ENCODE measurements at places on chromosomes 1 and 21.

- no peak for DNase-seq
Measured at GRCh38 chr1:41855713-41856112, 63.0 kb downstream of the HIVEP3 start.

GRCh38 chr21:45304476-45304830 is 16.8 kb upstream of the POFUT2 start:
- peak; percentile 28 for DNase-seq

DNA sequence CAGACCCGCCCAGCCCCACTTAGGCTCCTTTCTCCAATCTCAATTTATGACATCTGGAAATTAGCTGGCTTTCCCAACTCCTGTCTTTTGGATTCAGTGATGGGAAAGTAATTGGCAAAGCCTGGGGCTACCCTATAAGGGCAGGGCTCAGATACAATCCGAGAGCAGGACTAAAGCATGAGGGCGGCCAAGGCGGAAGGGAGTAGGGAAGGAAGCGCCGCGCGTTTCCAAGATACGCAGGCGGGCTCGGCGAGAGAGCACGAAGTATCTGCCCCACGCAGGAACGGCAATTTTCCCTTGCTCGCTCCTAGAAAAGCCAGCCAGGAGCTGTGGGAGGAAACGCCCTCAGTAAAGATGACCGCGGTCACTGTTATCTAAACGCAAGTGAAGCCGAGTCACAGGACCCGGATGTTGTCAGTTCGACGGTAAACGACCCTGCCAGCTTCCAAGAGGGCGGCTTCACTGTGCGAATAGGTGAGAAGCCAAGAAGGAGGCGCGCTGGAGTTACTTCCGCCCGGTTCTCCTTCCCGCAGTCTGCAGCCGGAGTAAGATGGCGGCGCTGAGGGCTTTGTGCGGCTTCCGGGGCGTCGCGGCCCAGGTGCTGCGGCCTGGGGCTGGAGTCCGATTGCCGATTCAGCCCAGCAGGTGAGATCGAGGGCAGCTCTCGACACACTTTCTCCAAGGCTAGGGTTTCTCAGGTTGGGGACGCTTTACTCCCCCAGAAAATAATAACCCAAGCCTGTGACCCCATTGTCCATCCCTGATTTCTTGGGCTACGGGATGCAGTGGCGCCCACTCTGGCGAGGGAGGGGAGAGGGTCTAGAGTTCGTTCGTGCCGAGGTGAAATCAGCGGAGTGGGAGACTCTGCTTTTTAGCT is at the start of gene NDUFS2:
Gene NDUFS2 (plus strand): TSS at position 532 of the 877 bp plus-strand sequence. CDS start 19 bp downstream, at position 551.
- DNase-seq, result peak; percentile 99

DNA sequence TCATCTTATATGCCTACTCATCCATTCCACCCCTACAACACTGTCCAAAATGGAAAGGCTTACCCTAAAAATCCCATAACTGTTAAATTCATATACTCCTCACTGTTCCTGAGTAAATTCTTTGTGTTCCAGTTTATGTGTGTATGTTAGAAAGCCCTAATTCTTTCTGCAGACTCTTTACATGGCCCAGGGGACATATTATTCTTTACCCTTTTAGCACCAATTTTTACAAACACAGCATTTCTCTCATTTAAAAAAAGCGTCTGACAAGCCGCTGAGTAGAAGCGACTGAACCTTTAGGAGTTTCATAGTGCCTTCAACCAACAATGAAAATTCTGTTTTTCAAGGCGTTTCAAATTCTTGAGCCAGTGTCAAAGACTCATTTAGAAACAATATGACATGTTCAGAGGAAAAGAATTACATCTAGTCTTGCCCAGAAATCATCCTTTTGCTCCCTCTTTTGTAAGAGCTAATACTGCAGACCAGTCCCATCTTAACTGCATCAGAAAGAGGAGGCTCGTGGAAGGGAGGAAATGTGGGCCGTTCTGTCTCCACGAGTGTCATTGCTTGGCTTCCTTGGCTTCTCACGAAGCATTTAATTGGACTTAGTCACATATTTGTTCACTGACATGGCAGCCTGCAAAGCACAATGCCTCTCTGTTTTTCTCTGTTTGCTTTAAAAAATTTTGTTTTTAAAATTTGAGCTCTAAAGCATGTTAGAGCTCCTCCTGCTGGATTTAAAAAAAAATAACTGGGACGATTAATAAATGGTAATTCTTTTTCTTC is 21.3 kb upstream of the C1orf105 start:
- DNase-seq, result peak; percentile 87

DNA sequence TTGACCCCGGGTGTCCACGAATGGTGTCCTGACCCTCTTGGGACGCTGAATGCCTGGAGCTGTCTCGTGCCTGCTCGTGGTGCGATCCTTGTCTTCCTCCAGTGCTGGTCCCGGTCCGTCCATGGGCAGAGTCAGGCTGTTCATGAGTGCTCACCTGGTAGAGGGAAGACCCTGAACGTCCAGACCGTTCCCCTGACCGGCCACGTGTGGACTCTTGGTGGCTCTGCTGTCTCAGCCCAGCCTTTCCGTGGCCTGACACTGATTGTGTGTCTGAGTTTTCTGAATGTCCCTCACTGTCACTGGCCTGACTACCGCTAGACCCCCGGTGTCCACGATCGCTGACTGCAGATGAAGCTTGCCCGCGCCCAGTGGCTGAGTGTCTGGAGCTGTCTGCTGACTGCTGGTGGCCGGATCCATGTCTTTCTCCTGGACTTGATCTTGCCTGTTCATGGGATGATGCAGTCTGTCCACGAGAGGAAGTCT is 11.7 kb downstream of the FLG start:
- DNase-seq, result no peak

DNA sequence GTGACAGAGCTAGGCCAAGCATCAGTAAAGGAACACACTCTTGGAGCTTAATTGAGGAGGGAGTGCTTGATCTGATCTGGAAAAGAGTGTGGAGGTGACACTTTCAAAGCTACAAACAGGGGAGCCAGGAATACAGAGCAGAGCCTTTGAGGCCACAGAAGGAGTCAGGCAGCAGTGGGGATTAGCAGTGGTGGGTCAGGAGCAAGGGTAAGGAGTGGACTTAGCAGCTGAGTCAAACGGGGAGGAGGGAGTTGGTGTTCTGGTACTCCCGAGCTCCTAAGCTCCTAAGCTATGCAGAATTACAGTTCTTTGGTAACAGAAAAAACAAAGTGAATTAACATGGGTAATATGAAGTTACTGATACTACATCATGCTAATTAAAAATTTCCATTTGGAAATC is 14.5 kb downstream of the RAB4A start:
- DNase-seq, result no peak

- DNase-seq, result peak; percentile 80
Measured at GRCh38 chr1:164786980-164787833, 228.2 kb downstream of the PBX1 start.

DNA sequence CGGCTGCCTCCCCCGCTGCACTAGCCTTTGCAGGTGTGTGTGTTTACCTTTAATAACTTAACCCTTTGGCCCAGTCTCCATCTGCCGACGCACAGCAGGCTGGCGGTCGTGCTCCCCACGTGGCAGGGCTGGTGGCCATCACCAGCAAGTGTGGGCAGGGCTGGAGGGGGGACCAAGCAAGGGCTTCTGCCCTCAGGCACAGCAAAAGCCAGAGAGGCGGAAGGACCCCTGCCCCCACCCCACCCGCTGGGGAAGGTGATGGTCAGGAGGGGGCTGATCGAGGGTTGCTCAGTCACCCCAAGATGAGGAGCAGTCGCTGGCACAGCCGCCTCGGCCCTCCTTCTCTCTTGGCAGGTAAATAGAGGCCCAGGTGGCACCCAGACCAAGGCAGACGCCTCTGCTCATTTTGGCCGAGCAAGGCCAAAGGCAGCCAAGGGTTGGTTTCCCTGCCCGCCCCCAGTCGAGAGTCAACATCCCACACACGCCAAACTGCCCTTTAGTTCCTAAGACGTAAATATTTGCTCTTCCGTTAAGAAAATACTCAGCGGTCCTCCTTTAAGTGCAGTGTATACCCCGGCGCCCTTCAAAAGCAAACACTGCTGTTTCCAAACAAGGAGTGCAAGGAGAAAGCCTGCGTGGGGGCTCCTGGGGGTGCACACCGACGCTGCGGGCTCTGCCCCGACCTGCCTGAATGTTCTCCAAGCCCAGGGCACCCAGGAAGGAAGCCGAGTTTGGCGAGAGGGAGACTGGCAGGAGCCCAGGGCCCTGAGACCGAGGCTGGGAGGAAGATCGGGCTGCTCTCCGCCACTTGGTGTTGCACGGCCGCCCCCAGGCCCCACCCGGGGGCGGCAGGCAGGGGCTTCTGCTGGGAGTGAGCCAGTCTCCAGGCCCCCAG is 82.7 kb downstream of the SIK1 start:
- no peak for DNase-seq

GRCh38 chr1:43706598-43707189 is 642 bp upstream of the ST3GAL3 start:
- DNase-seq, result no peak

GRCh38 chr21:31915566-31915965 is 42.7 kb downstream of the HUNK start:
- DNase-seq, result no peak

- no peak for DNase-seq
Measured at GRCh38 chr1:48808496-48808895, 31.8 kb upstream of the BEND5 start.

GRCh38 chr1:155729031-155729898 is 40.4 kb downstream of the DAP3 start:
- no peak for DNase-seq

DNA sequence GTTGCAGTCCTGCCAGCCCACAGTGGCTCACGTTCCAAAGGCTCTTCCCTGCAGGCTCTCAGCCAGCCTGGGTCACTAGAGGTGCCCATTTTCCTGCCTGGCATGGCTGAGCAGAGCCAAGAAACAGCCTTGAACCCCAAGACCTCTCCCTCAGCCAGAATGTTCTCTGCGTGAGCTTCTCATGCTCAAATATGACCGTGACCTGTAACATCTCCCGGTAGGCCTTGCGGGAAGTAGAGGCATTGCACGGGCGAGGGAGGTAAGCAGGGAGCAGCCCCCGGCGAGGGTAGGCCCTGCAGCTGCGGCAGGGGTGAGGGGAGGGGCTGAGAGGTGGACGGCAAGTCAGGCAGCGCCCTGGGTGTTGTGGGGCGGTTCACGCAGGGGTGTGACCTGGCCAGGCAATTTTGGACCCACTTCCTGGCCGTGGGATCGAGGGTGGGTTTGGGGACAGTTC is 20.0 kb downstream of the RRP1 start:
- no peak for DNase-seq

- no peak for DNase-seq
Measured at GRCh38 chr1:31856140-31856539, 40.3 kb upstream of the SPOCD1 start.

DNA sequence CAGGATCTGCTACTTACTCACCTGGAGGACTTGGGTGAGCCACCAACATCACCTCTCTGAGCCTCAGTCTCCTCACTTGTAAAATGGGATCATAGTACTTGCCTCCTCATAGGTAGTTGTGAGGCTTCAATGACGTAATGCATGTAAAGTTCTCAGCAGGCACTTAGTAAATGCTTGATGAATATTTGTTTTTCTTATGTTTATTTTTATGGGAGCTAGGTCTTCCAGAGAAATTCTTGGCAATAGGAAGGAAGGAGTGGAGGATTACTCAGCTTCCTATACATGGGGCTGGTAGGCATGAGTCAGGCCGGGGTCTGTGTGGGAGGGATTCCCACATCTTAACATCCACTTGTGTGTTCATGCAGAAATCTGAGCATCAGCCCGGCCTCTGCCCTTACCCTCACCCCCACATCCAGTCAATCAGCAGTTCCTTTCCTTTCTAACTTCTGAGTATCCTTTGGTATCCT is 95.4 kb upstream of the USP24 start:
- DNase-seq, result peak; percentile 73

- no peak for DNase-seq
Measured at GRCh38 chr1:117205368-117205767, 5.4 kb downstream of the VTCN1 start.

- DNase-seq, result no peak
Measured at GRCh38 chr1:215987092-215987875, 420.2 kb downstream of the KCTD3 start.

DNA sequence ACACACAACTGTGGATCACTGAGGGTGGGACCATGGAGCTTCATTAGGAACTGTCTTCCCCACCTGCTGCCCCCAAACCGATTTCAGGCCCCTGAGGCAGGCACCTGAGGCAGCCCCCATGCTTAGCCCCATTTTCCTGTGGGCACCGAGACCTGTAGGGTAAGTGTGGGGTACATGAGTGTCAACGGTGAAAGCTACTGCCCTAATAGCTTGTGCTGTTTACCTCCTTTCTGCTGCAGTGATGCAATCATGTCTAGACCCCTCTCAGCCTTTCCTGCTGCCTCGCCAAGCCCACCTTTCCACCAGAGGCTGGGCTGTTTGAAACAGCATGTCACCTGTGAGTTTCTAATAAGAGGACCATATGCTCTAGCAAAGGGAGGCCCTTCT is 53.0 kb downstream of the NFASC start:
- no peak for DNase-seq

DNA sequence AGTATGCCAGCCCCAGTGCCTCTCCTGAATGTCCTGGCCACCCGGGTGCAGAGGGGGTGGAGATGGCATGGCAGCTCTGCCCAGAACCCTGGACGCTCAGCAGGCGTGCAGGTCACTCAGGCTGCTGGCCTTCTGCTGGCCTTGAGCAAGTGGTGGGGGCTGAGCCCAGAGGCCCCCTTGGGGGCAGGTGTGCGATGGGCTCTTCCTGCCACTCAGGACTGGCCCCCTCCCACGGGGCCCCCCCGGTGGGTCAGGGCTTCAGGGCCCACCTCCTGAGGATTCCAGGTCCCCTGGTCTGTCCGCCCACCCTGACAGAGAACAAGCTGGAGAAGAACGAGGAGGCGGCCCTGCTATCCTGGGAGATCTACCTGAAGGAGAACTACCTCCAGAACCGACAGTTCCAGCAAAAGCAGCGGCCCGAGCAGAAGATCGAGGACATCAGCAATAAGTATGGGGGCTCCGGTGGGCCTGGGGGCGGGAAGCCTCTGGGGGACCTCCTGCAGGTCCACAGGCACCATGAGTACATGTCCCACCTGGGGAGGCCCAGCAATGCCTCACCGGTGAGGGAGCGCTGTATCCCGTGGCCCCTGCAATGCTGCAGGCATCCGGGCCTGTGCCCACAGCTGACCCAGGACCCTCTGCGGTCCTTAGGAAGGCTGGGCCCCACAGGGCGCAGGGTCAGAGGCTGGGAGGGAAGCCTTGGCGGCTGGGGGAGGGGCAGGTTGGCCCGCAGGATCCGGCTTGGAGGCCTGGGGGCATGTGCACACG is 37.0 kb upstream of the LRRC3 start:
- DNase-seq, result no peak

DNA sequence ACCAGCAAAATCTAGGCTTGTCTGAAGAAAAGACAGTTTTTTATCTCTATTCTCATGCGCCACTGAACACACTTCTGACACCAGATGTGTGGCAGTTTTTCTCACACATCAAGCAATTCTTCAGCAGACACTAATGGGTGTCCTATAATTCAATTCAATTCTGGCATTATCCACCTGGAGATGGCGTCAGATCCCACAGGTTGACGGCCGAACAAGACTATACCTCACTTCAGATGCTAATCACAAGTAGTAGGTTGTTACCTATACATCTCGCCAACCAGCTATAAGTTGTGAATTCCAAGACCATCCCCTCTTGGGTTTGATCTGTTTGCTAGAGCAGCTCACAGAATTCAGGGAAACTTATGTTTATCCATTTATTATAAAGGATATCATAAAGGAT is 89.9 kb upstream of the ARTN start:
- DNase-seq, result no peak

All from left hindlimb (tissue), 1 donor.